ENCODE measurements at places on chromosomes 11 and 22.

- no peak for DNase-seq
Measured at GRCh38 chr11:104883342-104883741, 14.9 kb downstream of the CASP12 start.

- no peak for DNase-seq
Measured at GRCh38 chr11:76270389-76270788, 64.1 kb upstream of the WNT11 start.

GRCh38 chr22:36350751-36351594 lies 36.8 kb downstream of the MYH9 start:
- DNase-seq, result no peak

DNA sequence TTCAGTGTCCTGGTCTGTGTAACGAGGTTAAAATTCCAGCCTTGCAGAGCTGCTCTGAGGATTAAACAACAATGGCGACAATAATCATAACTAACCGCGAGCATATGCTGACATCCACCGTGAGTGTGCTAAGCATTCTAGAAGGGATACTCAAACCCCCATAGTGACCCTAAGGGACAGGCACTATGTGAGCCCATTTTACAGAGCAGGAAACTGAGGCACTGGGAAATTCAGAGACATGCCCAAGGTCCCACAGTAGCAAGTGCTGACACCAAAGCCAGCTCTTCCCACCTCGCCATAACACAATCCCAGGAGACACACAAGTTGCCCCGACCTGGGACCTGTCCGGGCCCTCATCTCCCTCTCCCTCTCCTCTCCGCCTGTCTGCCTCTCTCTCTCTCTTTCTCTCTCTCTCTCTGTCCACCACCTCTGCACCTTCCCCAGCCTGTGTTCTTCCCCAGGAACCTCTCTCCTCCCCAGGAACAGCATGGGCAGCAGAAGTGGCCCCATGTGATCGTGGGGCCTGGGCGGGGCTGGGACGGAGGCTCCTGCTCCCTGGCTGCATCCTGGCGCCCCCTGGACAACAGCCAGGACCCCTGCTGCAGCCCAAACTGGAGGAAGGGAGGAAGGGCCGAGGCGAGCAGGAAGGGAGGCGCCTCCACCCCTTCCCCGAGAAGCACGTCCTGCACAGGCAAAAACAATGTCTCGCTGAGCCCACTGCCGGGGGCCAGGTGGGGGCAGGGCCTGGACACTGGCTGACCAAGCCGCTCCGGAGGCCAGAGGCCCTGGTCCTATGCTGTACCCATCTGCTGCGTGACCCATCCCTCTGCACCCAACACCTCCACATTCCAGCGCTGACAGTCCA lies 14.8 kb upstream of the MFNG start:
- DNase-seq, result no peak

GRCh38 chr22:31212783-31213629 lies 908 bp downstream of the LIMK2 start:
- no peak for DNase-seq

DNA sequence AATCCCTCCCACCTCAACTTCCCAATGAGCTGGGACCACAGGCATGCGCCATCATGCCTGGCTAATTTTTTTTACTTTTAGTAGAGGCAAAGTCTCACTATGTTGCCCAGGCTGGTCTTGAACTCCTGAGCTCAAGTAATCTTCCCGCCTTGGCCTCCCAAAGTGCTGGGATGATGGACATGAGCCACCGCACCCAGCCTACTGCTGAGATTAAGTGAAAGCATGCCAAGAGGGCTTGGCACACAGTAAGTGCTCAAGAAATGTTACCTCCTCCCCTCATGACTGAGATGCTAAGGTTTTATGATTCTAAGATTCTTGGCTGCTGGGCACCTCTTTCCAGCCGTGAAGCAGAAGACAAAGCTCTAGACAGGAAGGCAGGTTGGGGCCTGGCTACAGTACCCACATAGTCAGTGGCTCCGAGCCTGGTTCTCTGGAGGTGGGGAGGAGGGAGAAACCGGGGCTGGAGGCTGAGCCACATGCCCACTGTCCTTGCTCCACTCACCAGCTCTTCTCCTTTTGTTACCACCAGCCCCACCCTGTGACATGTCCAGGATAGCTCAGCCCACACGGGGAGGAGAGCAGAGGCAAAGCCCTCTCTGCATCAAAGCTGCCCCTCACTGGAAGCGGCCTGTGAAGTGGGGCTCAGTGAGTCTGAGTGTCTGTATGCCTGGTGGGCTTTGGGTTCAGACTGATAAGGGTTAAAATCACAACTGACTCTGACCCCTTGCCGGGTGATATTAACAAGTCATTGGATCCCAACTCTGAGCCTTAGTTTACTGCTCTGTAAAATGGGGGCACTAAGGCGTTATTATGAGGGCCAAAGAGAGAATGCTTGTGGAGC lies 12.9 kb downstream of the ARHGEF17 start:
- DNase-seq, result no peak

DNA sequence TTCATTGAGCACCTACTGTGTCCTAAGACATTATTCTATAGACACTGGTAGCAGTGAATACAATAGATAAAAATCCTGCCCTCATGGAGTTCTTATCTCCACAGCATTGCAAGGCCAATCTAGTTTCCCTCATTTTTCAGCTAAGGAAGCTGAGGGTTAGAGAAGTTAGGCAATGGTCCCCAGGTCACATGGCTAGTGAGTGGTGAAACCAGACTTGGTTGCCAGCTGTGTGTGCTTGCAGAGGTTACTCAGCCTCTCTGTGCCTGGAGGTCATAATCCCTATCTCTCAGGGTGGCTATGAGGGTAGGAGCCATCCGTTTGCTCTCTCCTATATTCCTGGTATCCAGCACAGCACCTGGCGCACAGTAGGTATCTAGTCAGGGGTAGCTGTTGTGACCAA lies 147.7 kb upstream of the SEZ6L start:
- no peak for DNase-seq

DNA sequence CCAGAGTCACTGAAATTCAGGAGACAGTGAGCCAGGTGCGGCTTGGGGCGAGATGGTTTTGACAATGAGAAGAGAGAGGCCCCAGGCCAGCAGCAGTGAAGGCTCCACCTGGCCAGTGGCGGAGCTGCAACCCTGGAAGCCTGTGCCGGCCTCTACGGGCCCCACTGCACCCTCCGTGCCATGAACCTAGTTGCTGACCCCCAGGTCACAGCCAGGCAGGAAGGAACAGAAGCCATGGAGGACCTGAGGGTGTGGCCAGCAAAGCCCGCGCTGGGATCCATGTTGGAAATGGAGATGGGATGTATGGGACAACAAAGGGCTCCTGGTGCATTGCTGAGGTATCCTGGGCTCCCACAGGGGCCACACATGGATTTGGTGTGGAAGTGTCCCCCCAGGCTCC lies 1528.5 kb downstream of the BRD1 start:
- DNase-seq, result no peak

- DNase-seq, result no peak
Measured at GRCh38 chr11:118321386-118322082, 17.0 kb downstream of the CD3E start.

GRCh38 chr22:49266561-49267519 lies 560.8 kb downstream of the BRD1 start:
- DNase-seq, result no peak

- DNase-seq, result no peak
Measured at GRCh38 chr11:62752177-62752785, 1.7 kb downstream of the ZBTB3 start.

GRCh38 chr11:83051760-83052671 lies 19.7 kb downstream of the RAB30 start:
- no peak for DNase-seq

DNA sequence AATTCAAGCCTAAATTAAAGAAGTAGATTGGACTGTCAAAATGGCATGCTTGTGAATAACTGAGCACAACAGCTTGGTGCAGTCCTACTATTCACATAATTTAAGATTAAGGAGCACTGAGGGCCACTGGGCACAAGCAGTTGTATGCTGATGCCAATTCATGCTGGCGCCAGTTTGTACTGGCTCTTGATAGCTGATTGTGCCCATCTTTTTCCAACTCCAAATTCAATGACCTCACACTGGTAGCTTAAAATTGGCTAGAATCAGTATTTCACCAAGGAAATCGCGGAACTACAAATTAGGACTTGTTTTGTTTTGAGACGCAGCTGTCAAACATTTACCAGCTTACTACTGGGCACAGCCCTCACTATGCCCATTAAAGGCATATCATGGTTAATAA lies 969.2 kb downstream of the JRKL start:
- DNase-seq, result no peak

DNA sequence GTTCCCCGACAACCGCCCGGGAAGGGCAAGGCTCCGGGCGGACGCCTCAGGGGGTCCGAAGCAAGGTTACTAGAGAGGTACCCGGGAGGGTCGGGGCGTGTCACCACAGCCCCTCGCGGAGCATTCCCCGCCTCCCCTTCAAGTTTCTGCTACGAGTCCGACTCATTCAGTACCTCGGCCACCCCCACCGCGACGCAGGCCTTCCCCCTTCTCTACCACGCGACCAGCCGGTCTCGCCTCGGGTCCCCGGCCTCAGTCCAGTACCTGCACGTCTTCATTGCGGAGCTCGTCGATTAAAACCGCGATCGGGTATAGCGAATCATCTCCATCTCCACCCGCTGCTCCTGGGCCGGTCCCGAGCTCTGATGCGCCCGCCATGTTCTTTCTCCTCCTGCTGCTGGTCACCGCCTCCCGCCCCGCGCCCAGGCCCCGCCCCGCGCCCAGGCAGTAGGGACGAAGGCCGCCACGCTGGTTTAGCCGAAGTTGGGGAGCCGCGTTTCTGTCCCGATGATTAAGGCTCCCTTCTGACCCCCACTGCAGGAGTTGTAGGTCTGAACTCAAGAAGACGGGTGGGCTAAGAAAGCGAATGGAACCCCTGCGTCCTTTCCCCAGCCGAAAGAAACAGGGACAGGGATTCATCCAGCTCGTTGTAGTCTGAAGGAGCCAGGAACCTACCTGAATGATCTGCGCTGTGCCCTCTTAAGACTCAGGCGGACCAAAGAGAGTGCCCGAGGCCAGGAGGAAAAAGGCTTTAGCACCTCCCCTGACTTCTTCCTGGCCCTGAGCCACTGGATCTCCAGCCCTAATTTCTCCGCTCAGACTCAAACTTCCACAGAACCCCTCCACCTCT lies at the start of gene PPP2R1B:
Gene PPP2R1B, minus strand, starts transcription at position 406 of the 850 bp plus-strand sequence. Its CDS starts 28 bp downstream, at position 378.
- DNase-seq, result peak; percentile 90

GRCh38 chr11:13891911-13892310 lies 70.6 kb upstream of the SPON1 start:
- DNase-seq, result no peak

GRCh38 chr22:41480397-41480735 lies 11.4 kb downstream of the ACO2 start:
- no peak for DNase-seq

DNA sequence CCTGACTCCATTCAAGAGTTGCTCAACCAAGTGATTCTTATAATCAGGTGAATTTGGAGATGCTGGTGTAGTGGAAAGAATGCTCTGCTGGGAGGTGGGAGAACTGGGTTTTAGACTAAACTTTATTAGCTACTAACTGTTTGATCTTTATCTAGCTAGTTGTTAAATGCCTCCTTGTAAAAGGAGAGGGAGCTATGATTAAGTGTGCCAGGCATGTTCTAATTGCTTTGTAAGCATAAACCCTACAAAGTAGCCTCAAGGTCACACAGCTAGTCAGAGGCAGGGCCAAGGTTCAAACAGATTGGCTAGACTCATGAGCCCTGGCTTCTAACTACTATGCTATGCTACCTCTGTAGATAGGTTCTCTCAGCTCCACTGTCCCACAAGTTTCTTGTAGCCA lies 105.5 kb downstream of the NXPE2 start:
- DNase-seq, result no peak

GRCh38 chr11:129917231-129917630 lies 21.9 kb upstream of the NFRKB start:
- DNase-seq, result no peak

GRCh38 chr11:43282607-43283440 lies 29.0 kb upstream of the API5 start:
- DNase-seq, result peak; percentile 21

- DNase-seq, result no peak
Measured at GRCh38 chr11:34680918-34681586, 60.2 kb downstream of the EHF start.

- DNase-seq, result no peak
Measured at GRCh38 chr11:130639369-130639768, 190.9 kb downstream of the ADAMTS15 start.

DNA sequence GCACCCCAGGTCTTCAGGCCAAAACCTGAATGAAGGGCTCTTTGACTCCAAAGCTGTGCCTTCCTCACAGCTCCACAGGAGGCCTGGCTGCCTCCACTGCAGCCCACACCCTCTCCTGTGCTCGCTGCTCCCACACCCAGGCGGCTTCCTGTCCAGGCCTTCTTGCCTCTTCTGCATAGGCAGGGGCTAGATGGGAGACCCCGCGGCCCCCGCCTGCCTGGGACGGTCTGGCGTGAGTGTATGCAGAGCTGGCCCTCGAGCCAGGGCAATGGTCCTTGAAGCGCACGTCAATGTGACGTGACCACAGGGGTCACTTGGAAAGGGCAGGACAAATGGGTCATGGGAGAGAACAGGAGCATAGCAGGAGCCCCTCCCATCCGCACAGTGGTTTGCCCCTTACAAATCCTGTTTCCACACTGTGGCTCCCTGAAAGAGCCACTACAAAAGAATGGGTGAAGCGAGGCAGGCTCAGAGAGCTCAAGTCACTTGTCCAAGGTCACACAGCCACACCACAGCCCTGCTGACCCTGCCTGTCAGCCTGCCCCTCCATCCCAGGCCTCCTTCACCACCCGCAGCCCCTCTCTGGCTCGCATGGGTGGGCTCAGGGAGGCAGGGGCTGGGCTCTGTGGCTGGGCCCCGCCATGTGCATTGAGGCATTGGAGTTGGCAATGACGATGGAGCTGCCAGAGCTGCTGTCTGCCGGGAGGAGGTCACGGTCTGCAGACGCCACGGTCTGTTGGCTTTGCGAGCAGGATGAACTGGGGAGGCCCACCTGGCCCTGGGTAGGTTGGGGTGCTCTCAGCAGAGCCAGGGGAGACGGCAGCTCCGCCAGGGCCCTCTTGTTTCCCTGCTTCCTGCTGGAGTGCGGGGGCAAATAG lies 71.2 kb upstream of the WNT11 start:
- peak; percentile 43 for DNase-seq

DNA sequence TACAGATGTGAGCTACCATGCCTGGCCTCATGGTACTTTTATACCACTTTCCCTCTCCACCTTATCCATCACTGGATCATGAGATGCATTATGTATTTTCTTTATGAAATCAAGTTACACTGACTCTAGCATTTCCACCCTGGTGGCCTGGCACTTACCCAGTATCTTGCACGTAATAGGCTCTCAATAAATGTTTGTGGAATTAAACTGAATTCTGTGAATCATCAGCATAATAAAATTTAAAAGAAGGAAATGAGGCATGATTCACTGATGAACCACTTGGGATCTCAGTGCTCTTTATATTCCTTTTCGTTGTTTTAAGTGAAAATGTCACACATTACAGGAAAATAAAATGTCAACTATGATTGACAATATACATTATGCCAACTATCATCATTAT lies 25.1 kb downstream of the ADM start:
- DNase-seq, result no peak

- DNase-seq, result no peak
Measured at GRCh38 chr11:117918366-117919255, 10.6 kb downstream of the TMPRSS13 start.

GRCh38 chr22:42061041-42061440 lies 9.6 kb downstream of the NAGA start:
- no peak for DNase-seq

GRCh38 chr22:31604746-31605705 lies 57.0 kb downstream of the PISD start:
- DNase-seq, result no peak

GRCh38 chr11:108606070-108606469 lies 12.5 kb upstream of the EXPH5 start:
- DNase-seq, result no peak

- DNase-seq, result no peak
Measured at GRCh38 chr11:45580399-45580798, 85.0 kb downstream of the CHST1 start.
